Activated gamma-delta T cell treated with anti-CD3 and anti-CD28 coated beads, Interleukin-2, amount 50 U/mL, for 16 hours (primary cell): ENCODE measurements at places on chromosomes 4 and X.

DNA sequence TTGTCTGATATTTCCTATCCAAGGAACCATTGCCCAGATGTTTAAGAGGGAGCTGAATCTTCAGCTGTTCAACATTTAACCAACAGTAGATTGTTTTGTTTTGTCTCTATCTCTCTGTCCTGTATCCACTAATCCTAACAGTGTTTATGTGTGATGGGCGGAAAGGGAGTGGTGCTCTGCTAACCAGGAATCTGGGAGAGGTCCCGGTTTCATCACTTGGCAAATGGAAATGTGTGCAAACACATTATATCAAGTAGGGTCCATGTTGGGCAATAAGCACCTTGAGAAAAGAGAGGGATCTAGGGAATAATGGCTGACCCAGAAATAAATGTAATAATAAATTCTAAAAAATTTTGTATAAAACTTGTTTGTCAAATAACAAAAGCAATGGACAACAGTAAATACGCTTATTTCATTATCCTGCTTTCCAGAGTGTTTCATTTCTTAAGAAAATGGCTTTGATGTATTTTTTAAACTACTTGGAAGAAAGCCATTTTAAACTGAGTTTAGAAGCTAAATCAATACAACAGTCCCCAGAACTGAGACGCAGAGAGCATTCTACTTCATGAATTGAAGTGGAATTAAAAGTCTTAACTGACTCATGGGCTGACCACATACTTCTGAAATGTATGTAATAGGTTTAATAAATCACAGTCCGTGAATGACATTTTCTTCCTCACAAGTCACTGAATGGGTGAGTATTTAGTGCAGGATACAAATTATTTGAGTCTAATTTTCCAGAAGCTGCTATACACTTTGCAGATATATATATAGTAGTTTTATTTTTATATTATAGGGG lies 55.8 kb downstream of the EMCN start:
- no peak for DNase-seq

GRCh38 chr4:105135785-105136184 lies 10.9 kb upstream of the TET2 start:
- no peak for DNase-seq

GRCh38 chr4:146981651-146982050 lies 36.0 kb upstream of the TTC29 start:
- DNase-seq: no peak

- no peak for DNase-seq
Observed at GRCh38 chr4:120065974-120066516, 603 bp downstream of the MAD2L1 start.
